ENCODE measurements at places on chromosomes 4 and X.

GRCh38 chr4:163395055-163395454 is 51.4 kb downstream of the NPY5R start:
- DNase-seq, result no peak

- no peak for DNase-seq
These were observed 198.8 kb upstream of the FAT4 start for GRCh38 chr4:125115941-125116340.

DNA sequence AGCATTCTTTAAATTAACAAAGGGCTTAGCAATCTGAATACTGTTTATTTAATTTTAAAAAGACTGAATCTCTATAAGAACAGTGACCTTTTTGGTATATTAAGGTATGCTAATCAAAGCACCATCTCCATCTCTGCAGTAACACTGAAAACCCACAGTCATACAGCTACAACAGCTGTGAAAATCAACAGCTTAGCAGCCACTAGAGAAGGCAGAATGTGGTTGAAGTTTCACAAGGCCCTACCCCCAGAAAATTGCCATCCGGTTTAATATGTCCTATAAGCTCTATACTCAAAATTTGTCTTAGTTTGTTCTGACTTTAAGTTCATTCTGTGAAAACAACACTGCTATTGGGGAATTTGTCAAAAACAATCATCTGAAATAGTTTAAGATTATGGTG is 128.7 kb downstream of the OPHN1 start:
- no peak for DNase-seq

GRCh38 chr4:85994576-85994975 is 365.3 kb downstream of the MAPK10 start:
- no peak for DNase-seq

DNA sequence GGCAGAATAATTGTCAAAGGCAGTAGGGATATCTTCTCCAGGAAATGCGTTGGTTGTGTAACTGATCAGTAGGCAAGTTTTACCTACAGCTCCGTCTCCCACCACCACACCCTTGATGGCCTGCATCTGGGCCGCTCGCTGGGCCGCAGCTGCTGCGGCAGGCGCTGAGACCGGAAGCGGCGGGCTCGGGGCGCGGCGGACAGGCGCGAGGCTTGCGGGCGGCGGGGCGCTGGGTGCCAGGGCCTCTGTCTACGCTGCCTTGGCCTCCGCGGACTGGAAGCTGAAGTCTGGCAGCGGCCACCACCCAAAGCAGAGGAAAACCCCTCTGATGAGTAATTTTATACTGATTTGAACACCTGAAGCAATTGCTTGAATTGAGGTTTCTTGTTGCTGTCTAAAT is 124.2 kb upstream of the ZIC3 start:
- DNase-seq, result no peak

DNA sequence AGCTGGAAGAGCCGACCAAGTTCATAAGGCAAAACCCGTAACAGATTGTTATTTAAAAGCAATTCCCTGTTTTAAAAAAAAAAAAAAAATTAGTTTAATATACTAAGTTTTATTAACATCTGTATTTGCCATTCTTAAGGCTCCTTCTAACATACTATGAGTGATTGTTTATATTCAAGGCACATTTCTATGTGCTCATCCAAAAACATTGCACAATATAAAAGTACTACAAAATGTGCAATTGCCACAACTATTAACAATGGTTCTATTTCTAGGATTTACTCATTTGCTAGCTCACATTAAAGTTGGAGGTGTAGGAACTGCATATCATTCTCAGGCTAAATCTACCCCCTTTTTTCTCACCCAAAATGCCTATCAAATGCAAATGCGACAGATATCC is 46.1 kb downstream of the CNOT6L start:
- DNase-seq, result no peak

GRCh38 chr4:156790866-156791265 is 180.7 kb downstream of the PDGFC start:
- no peak for DNase-seq

DNA sequence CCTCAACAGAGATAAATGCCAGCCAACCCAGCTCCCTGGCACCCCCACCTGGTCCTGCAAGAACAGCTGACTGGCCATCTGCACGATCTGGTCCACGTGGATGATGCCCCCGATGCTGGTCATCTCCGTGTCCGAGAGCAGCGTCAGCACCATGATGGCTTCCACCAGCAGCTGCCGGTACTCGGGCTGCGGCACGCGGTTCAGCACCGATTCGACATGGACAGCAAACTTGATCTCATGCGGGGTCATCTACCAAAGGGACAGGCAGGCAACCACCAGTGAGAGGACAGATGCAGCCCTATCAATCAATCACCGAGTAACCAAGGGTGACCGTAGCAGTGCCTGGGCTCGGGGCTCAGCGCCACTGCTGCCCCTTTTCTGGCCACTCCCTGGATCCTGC is 89.8 kb downstream of the PHKA2 start:
- no peak for DNase-seq

GRCh38 chr4:144611850-144612249 is 34.1 kb upstream of the HHIP start:
- peak; percentile 2 for DNase-seq

DNA sequence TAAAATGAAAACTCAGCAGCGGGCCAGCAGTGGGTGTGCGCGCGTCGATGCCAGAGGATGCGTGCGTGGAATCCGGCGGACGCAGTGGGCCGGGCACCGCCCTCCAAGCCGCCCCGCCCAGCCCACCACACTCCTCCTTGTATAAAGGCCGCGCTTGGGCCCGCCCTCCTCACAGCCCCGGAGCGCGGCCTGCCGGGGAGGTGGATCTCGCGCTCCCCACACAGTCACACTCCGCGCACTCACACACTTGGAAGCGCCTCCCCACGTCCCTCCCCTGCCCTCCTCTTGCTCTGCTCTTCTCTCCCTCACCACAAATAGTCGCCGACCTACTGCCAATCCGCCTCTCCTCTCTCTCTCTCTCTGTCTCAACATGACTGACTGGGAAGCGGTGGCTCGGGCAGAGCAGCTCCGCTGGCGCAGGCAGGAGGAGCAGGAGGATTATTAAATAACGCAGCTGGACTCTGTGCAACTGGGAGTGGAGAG is at the start of gene CCSER1:
Gene CCSER1 (plus strand): TSS at position 172 of the 483 bp plus-strand sequence.
- DNase-seq, result peak; percentile 52

GRCh38 chr4:189838821-189839497 is 101.7 kb upstream of the FRG1 start:
- no peak for DNase-seq

DNA sequence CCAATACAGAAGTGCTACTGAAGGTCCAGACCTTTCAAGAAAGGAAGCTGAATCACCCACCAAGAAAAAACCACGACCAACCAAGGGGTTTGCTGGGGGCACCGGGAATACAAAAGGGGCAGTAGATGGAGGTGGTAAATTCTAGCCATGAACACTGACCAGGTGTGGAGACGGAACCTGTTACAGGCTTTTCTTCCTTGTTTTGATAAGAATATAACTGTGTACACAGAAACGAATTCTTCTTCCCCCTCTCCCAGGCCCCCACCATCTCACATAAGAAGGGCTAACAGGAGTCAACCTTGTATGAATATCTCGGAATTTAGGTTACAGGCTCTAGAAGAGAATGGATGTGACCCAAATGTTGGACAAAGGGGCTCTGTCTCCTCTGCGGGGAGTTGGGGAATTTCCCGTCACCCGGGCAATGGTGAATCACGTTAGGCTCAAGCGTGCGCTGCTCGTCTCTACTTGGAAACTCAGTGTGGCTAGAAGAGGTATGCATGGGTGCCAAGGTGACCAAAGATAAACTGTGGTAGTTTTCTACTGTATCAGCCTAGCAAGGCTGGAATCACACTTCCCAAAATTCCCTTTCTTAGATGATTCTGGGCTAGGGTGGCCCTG is 87.0 kb downstream of the AFAP1 start:
- DNase-seq, result no peak

- no peak for DNase-seq
These were observed 90.8 kb downstream of the TSPAN5 start for GRCh38 chr4:98567611-98568010.

GRCh38 chr4:173909294-173909693 is 374.2 kb downstream of the FBXO8 start:
- no peak for DNase-seq

GRCh38 chrX:1218286-1218685 is 5.8 kb upstream of the CRLF2 start:
- DNase-seq, result no peak

DNA sequence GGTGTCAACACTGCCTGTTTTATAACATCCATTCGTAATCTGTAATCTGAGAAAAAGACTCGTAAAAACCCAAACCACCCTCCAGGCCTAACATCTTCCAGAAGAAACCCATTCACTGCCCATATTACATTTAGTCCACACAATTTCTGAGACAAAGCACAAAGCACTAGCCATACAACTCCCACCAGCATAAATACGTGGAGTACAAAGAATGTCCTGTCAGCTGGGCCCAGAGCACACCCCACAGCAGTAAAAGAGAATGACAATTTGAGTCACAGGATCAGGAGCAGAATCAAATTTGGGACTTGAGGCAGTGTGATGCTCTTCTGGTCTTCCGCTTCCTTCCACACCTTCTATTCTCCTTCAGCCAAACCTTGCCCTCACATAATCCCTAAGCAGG is 6.8 kb downstream of the MECP2 start:
- DNase-seq, result no peak

DNA sequence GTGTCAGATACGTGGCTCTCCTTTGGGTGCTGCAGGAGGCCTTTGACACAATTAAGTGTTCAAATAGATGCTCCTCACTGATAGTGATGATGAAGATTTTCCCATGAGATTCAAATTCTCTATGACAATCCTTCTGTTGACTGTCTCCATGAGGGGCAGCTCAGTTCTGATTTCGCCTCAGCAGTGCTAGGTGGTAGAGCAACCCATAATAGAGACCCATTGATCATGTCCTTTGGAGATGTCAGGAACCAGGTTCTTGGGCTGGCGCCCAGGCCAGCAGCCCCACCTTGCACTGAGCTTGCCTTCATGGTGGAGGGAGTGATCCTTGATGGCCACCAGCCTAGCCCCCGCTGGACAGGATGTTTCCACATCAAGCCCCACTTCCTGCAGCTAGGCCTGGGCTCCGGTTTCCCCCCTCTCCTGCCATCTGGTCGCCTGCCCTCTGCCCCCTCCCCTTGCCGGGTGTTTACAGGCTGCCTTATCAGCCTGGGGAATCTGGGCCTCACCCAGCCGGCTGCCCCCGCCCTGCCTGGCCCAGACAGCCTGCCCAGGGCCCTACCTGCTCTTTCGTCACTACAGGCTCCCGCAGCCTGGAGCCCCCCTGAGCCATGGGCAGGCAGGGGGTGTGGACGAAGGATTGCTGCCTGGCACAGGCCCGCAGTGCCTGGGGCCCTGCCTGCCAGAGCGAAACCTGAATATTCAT is 12.6 kb downstream of the ELF4 start:
- DNase-seq, result no peak

DNA sequence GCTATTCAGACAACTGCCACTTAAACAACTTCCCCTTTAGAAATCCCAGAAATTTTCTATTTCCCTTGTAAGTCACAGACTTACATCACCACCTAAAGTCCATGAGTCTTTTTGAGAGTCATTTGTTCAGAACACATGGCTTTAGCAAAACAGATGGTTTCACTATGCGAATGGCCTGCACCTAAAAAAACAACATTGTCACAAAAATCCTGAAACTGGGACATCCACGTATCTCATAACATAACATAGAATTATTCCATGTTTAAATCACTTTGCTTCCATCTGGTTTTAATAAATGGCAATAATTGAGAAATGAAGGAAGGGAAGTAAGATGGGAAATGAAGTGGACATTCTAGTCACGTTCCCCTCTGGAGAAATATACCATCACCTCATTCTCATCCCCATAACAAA is 155.3 kb upstream of the EDNRA start:
- DNase-seq, result no peak

- DNase-seq, result no peak
These were observed 209.7 kb downstream of the NWD2 start for GRCh38 chr4:37453999-37454800.

- DNase-seq, result no peak
These were observed 473.4 kb downstream of the TRIML1 start for GRCh38 chr4:188612659-188613058.

GRCh38 chrX:108833993-108834392 is 97.6 kb upstream of the IRS4 start:
- DNase-seq, result no peak

DNA sequence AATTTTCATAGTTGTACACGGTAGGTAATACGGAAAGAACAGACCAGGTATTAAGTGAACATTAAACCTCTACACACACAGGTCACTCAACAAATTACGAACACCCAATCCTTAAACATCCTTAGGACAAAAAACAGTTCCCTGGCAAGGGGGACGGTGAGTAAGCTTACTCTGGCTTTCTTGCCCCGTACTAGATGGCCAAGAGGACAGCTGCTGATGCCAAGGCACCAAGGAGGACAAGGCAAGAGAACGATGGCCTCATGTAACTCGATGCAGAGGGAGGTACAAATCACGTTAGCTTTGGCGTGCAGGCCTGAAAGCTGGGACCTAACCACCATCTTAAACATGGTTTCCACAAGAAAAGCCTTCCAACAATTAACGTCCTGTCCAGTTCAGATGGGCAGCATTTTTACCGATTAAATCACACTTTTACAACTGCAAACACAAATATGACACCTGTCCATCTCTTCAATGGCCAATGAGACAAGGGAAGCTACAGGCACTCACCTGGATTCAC is 23.7 kb downstream of the FAT1 start:
- no peak for DNase-seq

GRCh38 chrX:106436691-106437090 is 175.1 kb upstream of the RADX start:
- no peak for DNase-seq

DNA sequence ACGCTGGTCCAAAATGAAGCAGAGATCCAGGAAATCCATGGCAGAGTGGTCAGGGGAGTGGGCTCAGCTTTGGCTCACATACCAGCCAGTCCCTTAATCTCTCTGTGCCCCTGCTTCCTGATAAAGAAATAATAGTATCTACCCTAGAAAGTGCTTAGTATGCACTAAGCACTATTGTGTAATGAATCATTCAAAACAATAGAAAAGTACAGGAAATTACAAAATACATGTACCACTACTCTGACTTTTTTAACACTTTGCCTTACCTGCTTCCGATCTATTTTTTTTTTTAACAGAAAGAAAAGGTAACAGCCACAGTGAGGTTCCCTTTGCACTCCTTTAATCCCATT is 49.9 kb downstream of the TBC1D9 start:
- DNase-seq, result no peak

DNA sequence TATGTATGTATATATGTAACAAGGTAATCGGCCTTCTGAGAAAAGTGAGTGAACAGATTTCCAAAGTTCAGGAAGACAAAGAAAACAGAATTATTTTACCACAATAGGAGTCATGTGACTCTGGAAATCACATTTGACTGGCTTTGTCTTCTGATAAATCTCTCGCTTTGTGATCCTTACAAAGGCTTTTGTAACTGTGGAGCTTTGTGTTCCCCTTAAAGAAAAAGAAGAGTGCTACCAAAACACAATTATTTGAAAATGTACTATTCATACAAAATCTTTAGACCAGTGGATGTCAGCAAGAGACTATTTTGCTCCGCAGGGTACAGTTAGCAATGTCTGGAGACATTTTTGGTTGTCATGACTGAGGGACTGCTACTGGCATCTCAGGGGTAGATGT is 238.8 kb downstream of the LDB2 start:
- DNase-seq, result no peak

All from neural crest cell (in vitro differentiated cells).